ENCODE measurements at places on chromosomes 1 and 21.

- DNase-seq, result no peak
Observed at GRCh38 chr1:59696421-59697115, 118.2 kb upstream of the HOOK1 start.

DNA sequence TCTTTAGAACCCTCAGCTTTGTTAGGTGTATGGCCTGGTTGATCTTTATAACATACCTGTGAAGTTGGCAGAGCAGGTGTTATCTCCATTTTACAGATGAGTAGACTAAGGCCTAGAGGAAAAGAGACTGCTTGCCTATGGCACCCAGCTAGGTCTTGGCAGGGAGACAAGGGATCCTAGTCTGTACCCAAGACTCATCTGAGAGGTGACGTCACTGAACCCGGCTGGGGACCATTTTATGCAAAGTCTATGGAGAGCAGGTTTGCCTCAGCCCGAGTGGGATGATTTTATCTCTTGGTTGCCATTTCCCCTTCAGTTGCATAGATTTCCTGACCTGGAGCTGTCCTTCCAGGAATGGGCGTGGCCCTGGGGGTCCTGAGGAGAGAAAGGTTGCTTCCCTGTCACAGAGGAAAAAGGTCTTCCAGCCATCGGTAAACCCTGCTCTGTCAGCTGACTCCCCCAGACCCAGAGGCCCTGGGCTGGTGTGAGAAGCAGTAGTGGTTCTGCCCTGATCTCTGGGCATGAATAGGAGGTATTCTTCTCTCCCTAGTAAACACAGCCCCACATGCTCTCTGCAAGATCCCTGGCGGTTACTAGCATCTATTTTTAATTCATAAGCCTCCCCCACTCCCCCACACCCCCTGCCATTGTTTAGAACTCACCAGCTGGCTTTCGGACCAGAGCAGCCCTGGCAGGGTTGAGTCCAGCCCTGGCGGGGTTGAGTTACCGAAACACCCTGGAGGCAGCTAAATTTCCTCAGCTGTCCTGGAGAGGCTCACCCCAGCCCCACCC is 19.6 kb downstream of the TMCC2 start:
- peak; percentile 61 for DNase-seq

- no peak for DNase-seq
Observed at GRCh38 chr1:67997746-67998145, 52.7 kb downstream of the DIRAS3 start.

DNA sequence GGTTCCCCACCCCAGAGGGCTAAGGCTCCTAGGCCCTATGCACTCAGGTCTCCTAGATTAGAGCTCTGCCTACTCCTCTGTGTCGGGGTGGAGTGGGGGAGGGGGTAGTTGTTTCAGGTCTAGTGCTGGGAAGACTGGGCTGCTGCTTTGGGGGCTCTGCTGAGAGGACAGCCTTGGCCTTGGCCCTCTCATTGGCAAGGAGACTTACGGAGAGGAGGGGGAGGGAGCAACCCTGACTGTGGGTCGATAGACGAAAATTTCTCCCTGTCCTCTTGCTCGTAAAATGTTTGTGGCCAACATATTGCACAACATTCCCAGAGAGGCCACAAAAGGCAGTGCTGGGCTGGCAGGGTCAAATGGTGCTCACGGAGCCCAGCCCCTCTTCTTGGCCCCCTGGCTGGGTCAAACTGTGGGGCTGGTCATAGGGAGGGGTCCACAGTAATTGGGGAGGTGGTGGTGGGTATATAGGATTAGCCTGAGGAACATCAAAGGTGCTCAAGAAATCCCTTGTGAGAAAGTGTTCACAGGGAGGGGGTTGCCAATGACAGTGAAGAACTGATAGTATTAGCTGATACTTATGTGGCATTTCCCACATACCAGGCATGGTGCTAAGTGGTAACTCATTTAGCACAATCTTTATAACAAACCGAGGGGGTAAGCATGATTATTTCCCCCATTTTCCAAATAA is 8.5 kb upstream of the DMBX1 start:
- no peak for DNase-seq

DNA sequence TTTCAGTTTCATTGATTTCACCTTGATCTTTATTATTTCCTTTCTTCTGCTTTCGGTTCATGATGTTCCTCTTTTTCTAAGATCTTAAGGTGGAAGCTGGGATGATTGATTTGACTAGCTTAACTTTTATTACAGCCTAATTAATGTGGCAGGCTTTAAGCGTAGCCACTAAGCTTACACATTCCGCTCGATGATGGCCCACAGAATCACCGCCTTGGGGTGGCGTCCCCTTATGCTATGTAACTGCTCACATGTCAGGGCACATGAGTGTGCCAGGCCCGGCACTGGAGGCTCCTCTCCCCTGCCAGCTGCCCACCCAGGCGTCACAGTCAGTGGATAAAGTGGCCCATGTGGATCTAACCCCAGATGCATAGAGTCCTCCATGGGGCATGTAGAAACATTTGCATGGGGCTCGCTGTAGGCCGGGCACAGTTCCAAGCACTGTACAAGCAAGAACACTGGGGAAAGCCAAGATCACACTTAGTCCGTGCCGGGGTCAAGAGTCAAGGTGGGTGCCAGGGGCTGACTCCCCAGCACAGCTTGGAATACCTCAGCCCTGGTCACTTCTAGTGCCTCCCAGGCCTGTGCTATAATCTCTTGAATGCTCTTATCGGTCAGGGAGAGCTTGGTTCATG is 41.7 kb downstream of the PKNOX1 start:
- DNase-seq, result no peak

- DNase-seq, result no peak
Observed at GRCh38 chr1:38141483-38141882, 94.9 kb upstream of the POU3F1 start.

GRCh38 chr1:156591432-156592157 is at the start of gene NAXE:
TSS of gene NAXE (plus strand) at chr1:156591776. CDS start at chr1:156591805, 29 bp downstream.
- peak; percentile 41 for DNase-seq

GRCh38 chr1:96722958-96723357 is 1.4 kb downstream of the PTBP2 start:
- no peak for DNase-seq

GRCh38 chr1:156445789-156446263 is 54.7 kb downstream of the MEF2D start:
- peak; percentile 69 for DNase-seq

GRCh38 chr1:180249725-180250498 is 19.8 kb downstream of the LHX4 start:
- peak; percentile 43 for DNase-seq

GRCh38 chr21:42155045-42155855 is 63.7 kb upstream of the ABCG1 start:
- no peak for DNase-seq

DNA sequence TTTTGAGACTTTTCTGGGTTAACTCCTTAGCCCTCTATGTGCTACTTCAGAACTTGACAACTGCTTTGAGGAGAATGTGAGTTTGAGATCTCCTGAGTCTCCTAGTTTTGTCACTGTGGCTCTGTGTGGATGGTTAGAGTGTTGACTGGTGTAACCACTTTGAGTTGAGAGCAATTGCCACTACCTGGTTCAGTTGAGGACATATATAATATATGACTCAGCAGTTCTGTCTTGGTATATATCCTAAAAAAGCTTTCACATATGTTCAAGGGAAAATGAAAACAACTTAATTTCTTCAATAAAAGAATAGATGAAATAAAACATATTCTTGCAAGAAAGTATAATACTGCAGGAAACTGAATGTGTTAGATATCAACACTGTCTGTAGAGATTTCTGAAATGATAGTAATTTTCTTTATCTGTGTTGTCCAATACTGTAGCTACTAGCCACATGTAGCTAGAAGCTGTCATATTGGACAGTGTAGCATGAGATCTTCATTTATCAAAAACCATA is 96.7 kb upstream of the QSOX1 start:
- no peak for DNase-seq

DNA sequence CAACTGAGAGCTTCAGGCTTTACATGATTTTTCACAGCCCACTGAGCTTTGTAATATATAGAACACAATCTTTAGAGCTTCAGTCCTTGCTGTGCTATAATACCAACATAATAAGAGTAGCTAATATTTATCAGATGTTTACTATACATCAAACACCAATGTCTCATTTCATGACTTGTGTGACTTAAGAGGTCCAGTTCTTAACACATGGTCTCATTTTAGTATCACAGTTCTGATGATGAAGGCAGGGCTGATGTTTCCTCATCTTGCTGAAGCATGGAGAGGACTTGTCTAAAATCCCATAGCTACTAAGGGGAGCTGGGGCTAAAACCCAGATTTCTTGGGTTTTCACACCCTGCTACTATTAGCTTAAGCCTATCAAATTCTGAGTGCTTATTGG is 5.5 kb downstream of the MTR start:
- no peak for DNase-seq

DNA sequence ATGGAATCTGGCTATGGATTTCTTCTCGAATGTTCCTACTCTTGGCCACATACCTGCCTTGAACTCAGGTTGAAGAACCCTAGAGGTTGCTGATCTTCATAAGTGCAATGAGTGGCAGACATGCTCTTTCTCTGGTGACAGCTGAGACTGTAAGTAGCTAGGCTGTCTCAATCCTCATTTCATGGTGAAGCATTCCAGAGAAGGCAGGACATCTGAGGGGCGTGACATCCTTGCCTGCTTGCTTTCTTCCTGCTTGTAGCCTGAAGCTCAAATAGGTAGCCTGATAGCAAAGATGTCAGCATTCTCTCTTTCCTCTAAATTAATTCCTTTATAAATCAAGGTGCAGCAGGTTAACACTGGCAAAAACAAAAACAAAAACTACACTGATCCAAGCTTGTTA is 114.6 kb upstream of the MAGI3 start:
- DNase-seq, result no peak

- no peak for DNase-seq
Observed at GRCh38 chr1:162706606-162707005, 74.3 kb downstream of the DDR2 start.

- no peak for DNase-seq
Observed at GRCh38 chr1:40699787-40700186, 8.3 kb downstream of the NFYC start.

GRCh38 chr1:243438815-243439214 is 183.0 kb downstream of the SDCCAG8 start:
- DNase-seq, result peak; percentile 17

DNA sequence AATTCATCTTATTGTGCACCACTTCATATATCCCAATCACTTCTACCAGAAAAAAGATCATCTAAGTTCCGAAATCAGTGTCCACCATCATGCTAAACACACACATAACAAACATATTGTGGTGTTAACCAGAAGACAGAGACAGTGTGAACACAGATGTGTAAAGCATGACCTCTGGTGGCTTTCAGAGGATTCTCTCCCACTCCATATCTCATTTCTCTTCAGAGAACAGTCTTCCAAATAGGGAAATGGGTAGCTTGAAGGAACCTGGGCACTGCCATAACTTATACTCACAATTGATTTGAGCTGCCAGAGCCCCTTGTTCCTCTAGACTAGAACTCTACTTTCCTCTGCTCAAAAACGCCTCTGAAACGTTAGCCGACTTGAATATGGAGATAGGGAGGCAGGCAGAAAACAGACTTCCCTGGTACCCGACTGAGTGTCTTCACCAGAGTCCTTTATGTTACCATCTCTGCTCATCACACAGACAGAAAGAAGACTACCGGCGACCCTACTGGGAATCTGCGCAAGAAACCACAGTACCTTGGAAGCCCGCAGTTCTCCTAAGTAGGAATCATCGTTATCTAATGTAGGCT is 1.8 kb upstream of the ELAPOR1 start:
- peak; percentile 41 for DNase-seq

DNA sequence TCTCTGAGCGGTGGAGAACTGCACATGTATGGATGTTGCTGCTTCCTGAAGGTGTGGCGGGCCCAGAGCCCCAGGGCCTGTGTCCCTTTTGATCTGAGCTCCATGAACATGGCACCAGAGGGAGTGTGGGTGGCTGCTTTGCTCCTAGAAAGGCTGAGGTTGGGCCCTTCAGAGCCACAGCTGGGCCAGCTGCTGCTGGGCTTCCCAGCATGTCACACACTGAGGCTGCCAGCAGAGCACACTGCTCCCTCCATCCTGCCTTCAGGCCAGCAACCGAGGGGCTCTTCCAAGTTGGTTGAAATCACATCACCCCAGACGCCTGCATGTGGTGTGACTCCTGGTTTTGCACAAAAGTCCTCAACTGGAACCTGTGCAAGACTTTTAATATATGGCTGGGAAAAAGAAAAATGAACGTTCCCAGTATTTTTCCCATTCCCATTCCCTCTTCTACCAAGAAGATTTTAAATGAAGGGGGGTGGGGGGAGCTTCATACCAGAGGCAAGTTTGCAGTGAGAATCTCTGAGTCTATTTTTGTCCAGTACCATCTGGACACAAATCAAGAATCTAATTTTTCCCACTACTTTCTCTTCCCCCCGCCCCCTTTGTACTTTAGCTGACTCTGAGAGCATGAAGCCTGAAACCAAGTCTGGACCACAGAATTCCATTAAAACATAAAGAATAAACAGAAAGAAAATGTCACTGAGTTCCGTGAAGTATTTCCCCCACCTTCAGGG is 26.2 kb upstream of the NGF start:
- DNase-seq, result peak; percentile 85

GRCh38 chr1:213719462-213719861 is 268.3 kb upstream of the PROX1 start:
- DNase-seq, result no peak

DNA sequence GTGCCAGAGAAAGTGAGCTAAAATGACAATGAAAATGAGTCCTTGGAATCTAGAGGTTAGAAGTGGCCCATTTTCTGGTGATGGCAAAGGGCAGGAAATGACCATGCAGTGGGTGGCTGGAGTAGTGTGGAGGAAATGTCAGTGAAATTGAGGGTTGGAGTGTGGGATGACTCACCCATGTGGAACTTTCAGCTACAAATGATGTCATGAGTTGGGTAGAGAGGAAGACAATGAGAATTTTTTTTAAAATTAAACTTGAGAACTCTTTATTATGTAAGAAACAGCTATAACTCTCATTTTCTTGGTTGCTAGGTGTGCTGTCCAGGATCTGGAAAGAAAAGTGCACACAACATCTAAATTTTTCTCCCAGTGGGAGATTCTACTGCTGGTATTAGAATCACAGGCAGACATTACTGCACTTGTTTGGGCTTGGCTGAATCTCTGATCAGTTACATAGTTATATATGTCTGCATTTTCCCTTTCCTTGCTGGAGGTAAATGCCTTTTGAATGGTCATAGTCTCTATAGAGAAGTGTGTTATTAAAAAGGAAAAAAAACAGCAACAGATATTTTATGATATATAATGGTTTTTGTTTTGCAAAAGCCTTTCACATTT is 56.8 kb upstream of the GNG12 start:
- peak; percentile 93 for DNase-seq

DNA sequence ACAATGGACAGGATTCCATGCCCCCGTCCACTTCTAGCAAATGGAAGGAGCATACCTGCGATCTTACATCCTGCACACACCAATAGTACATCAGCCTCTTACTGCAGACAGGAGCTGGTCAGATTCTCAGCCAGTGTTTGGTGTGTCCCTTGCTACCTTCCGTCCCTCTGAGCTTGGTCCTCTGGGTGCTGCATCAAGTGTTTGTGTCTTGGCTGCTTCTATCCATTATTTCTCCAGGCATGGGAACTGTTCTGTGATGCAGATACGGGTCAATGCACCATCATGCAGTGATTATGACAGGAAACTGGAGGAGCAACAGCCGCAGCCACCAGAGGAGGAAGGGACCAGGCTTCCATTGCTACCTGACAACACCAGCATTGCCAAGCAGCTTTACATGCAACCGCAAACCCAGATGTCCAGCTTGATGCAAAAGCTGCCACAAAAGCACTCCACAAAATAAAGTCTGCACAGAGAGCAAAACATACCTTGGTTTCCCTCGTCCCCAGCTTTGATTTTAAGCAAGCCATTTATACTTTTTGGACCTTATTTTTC is 21.9 kb upstream of the OVAAL start:
- DNase-seq, result no peak

- DNase-seq, result no peak
Observed at GRCh38 chr1:235075777-235076308, 52.8 kb downstream of the TOMM20 start.

Measured in IMR-90 (cell line).